ENCODE measurements at places on chromosomes 3 and 15.

GRCh38 chr3:84755860-84756259, 202.9 kb upstream of the CADM2 start:
- no peak for DNase-seq

- DNase-seq: no peak
Observed at GRCh38 chr15:70250208-70251201, 152.8 kb upstream of the TLE3 start.

- no peak for DNase-seq
Observed at GRCh38 chr15:57973534-57973933, 92.0 kb downstream of the ALDH1A2 start.

GRCh38 chr3:195117978-195118581, 152.9 kb downstream of the XXYLT1 start:
- no peak for DNase-seq

- DNase-seq: no peak
Observed at GRCh38 chr15:71279757-71280141, 164.5 kb downstream of the THSD4 start.

DNA sequence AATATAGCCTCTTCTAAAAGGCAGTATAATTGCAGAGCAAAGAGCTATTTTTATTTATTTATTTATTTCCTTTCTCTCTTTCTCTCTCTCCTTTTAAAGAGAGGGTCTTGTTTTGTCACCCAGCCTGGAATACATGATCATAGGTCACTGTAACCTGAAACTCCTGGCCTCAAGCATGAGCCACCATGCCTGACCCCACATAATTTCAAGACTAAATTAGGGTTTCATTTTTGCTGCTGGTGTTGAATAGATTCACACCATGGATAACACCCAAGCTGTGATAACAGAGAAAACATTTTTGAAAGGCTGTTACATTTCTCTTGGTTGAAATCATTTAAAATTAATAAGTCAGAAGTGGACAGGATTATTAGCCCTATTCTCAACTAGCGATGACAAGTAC, 131.6 kb downstream of the LEKR1 start:
- DNase-seq: no peak

DNA sequence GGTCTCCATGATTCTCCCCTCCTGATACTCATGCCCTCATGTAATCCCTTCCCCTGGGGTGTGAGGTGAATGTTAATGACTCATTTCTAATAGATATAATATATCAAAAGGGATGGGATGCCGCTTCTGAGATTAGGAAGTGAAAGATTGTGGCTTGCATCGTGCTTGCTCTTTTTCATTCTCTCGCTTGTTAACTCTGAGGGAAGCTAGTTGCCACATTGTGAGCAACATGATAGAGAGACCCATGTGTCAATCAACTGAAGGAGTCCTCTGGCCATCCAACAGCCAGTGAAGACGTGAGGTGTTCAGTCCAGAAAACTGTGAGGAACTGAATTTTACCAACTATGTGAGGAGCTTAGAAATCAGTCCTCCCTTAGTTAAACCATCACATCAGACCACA, 28.9 kb upstream of the DRD3 start:
- DNase-seq: no peak

- peak; percentile 9 for DNase-seq
Observed at GRCh38 chr3:48918388-48919214, at the start of gene ARIH2. Gene ARIH2, plus strand, starts transcription at chr3:48918842. Its CDS starts 8,717 bp downstream, at chr3:48927559.

DNA sequence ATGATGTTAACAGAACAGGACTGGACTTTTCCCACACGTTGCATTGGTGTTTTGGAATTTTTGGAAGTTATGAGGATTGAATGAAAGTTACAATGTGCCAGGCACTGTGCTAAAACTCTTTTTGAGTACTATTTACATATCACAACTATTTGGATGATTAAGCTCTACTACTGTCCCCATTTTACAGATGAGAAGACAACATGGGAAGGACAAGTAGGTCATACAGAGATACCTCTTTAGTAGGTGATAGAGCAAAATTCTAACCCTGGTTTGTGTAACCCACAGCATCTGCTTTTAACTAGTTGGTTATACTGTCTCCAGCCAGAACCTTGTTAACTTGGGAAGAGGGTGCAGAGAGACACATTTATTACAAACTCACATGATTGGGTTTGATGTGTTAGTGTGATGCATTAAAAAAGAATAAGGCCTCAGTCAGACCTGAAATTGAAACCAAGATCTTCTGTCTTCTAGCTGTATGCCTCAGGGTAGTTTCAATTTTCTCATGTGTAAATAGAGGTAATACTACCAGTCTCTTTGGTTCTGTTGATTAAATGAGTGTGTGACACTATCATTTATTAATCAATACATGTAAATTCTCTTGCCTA, 1.4 kb downstream of the NDUFB4 start:
- no peak for DNase-seq

DNA sequence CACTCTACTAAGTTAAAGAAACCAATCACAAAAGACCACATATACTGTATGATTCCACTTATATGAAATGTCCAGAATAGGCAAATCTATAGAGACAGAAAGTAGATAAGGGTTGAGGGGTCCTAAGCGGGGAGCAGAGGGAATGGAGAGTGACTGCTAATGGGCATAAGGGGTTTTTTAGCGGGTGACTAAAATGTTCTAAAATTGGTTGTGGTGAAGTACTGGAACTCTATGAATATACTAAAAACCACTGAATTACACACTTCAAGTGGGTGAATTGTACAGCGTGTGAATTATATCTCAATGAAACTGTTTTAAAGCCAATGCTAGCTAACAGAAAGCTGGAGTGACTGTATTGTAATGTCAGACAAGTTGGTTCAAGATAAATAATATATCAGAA, 33.3 kb downstream of the KPNA1 start:
- no peak for DNase-seq

GRCh38 chr15:36458411-36458810, 121.0 kb upstream of the CDIN1 start:
- DNase-seq: no peak

DNA sequence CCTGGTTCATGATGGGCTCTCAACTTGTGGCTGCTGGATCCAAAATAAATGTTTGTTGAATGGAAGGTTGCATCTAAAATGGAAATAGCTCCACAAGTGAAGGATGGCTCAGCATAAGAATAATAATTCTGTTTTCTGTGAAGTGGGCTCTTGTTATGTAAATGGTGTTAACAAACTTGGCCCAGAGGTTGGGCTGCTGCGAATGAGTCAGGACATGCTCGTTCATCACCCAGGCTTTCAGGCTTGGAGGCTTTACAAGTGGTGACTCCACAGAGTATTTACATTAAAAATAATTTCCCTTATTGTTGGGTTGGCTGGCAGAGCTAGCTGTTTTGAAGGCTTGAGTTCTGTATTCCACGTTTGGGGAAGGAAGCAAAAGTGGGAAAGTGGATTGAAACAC, 60.5 kb downstream of the ITGB5 start:
- DNase-seq: no peak

DNA sequence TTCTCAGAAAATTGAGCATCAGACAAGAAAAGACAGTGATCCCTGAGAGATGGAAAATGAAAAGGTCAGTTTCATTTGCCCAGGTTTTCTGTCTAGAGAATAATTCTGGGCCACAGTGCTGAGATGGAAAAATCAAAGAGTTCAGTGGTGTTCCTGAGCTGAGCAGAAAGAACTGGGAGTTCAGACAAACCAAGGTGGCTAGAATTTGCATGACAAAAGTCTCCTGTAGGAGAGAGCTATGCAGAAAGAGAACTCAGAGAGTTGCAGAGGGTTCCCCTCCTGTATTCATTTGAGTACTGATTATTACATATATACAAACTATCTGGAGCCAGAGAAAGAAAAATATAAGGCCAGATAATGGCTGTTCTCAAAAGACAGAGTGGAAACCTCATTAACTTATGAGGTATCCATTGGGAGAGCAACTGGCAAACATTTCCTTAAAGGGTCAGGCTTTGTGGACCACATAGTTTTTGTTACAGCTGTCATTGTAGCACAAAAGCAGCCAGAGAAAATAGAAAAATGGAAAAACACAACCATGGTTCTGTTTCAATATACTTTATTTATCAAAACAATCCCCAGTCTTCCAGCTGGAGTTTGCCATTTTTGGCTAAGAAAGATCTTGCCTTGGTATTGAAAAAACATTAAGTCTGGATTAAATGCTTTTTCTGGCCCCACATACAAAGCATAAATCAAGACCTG, 1004.1 kb downstream of the TBL1XR1 start:
- no peak for DNase-seq

GRCh38 chr3:72629191-72629631, 219.0 kb downstream of the SHQ1 start:
- DNase-seq: no peak

- DNase-seq: no peak
Observed at GRCh38 chr3:66456711-66457173, 44.1 kb downstream of the LRIG1 start.

- DNase-seq: no peak
Observed at GRCh38 chr3:196708467-196708866, 3.6 kb downstream of the CEP19 start.

GRCh38 chr3:56052188-56052587, 416.1 kb downstream of the ERC2 start:
- DNase-seq: no peak

- DNase-seq: peak; percentile 10
Observed at GRCh38 chr3:140152851-140153639, 218.1 kb downstream of the CLSTN2 start.

DNA sequence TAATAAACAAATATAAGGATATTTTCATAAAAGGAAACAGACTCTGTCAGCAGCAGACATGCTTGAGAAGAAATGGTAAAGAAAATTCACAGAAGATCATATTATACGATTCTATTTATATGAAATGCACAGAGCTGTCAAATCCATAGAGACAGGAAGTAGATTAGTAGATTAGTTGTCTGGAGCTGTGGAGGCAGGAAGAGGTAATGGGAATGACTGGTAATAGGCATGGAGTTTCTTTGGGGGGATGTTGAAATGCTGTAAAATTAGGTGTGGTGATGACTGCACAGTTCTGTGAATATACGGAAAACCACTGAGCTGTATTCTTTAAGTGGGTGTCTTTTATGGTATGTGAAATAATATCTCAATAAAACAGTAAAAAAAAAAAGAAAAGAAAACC, 35.3 kb downstream of the CEP152 start:
- DNase-seq: no peak

- DNase-seq: no peak
Observed at GRCh38 chr3:9026320-9027045, 63.2 kb upstream of the RAD18 start.

DNA sequence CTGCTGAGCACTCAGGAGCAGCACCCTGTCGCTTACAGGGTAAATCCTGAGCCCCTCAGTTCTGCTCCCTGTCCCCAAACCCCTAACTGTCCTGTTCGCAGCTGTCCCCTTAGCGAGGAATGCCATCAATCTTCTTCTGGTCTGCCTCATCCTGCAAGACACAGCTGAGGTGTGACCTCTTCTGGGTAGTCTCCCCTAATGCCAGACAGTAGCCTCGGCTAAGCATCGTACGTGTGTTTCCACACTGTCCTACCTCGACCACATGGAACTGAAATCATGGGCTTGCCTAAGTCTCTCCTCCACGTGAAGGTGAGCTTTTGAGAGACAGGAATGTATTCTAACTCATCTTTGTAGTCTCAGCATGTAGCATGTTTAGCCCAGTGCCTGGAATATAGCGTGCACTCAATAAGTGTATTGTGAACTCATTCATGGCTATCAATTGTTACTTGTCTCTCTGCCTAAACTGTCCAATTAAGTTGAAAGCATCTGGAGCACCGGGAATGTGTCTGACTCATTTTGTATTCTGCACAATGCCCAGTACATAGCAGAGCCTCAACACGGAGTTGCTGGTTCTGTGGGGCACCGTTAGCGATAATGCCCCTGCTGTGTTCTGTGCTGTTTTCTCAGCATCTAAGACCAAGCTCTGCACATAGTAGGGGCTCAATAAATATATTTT, 90.2 kb downstream of the HES1 start:
- DNase-seq: no peak

DNA sequence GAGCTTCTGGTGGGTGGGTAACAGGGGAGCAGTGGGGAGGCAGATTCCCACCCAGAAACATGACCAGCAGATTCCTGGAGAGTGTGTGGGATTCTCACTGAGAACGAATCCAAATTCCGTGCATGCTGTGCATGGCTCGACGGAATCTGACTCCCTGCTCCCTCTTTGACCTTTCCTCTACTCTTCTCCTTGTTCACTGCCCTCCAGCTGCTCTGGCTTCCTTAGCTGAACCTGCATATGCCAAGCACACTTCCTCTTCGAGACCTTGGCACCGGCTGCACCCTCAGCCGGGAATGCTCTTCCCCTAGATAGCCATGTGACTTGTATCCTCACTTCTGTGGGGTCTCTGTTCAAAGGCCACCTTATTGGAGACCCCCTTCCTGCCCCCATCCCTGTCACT, 6.3 kb downstream of the INSYN1 start:
- DNase-seq: no peak

- DNase-seq: no peak
Observed at GRCh38 chr3:46850468-46850779, 12.8 kb downstream of the MYL3 start.
